ENCODE measurements at places on chromosomes 16 and 17. TPM values are rescaled to one million over a fixed set of nuclear protein-coding genes. Genes with fewer than 3 reads are reported as not detected.

The PABPN1L gene
- not detected for polyA plus RNA-seq

The ATP1B2 gene
- polyA plus RNA-seq: not detected

DNA sequence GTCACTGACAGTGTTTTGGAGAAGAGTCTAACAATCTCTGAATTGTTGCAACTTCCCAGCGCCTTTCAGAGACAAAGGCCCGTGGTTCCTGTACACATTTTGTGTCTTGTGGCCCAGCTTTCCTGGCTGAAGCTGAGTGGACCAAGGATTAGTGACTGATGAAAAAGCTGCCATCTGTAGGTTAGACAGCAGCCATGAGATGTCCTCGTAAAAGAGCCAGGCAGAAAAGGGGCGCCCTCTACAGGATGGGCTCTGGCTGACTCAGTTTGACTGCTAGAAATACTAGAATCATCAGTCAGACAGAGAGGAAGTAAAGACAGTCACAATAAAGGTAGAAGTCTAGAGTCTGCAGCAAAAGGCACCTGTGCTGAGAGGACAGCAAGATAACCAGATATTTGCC, 26.5 kb upstream of the NF1 start:
- peak; percentile 38 for DNase-seq

- DNase-seq: no peak
Observed at GRCh38 chr17:33732116-33732515, 439.0 kb upstream of the ASIC2 start.

DNA sequence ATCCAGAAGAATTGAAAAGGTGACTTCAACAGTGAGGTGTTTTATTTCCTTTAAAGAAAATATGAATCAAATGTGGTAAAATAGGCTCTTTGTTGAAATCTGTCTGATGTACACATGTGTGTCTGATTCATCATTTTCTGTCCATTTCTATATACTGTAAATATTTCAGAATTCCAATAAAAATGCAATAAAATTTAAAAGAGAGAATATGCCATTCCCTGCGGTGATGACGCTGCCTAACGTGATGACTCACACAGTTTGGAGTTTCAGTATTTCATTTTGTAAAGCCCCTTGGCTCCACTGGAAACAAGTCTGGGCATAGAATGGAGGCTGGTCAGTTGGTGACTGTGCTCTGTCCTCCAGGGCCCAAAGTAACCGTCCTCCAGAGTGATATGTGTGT, 482.5 kb upstream of the CDH5 start:
- DNase-seq: no peak

DNA sequence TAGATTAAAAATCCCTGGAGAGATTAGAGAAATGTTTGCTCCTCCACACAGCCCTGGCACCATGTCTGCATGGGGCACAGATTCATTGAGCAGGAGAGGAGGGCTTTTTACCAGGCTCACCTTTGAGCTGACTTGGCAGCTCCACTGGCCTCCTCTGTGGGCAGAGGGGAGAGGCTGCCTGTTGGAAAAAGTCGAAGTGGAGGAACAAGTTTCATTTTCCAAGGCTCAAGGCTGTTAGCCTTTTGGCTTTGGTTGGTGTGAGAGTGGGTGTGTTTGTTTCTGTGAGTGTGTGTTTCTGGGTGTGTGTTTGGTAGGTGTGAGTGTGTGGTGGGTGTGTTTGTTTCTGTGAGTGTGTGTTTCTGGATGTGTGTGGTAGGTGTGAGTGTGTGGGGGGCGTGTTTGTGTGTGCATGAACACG, 5.6 kb downstream of the TMEM238L start:
- DNase-seq: no peak
